ENCODE measurements at places on chromosomes 1 and 21.

DNA sequence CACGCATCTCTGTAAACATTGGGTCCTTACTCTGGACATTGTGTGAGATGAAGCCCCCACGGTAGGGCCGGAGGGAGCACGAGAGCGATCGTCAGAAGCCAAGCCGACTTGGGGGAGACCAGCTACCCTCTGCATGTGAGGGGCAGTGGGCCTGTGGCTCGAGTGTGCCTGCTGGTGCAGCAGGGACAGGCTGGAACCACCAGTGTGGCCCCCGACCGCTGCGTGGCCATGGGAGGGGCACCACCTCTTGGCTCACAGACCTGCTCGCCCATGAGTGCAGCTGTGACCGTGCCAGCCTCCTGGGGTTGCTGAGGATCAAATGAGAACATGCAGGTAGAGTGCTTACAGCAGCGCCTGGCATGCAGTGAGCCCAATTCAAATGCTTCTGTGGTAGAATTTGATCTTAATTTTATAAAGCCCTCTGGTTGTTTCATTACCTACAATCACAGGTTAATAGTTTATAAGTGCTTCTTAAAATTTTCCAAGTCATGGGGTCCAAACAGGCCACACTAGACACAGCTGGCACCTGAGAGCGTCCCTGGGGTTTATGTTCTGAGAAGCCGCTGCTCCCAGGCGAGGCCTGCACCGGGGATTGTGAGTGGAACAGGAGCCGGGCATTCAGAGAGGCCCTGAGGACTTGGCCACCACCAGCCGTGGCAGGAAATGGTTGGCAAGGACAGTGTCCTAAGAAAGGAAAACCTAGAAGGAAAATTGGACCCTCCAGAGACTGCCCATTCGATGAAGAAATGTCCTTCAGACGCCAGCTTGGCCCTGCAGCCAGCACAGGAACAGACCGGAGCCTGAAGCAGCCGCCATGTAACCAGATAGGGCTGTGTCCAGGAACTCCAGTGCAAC is 22.6 kb upstream of the ADARB1 start:
- DNase-seq = peak; percentile 85
- H3K4me1 ChIP-seq = peaks cover 25% of the 10 kb centered on the region
- H3K4me3 ChIP-seq = no peak overlapping the region
- H3K27ac ChIP-seq = peak overlapping the region; percentile 98
- H3K27me3 ChIP-seq = no peaks in the 10 kb centered on the region

GRCh38 chr1:47184090-47184821 is 5.6 kb downstream of the PDZK1IP1 start:
- no peak overlapping the region for H3K4me3 ChIP-seq
- no peak overlapping the region for H3K27ac ChIP-seq
- peaks cover 12% of the 10 kb centered on the region for H3K4me1 ChIP-seq
- no peak for DNase-seq
- no peaks in the 10 kb centered on the region for H3K36me3 ChIP-seq
- H3K27me3 ChIP-seq = no peaks in the 10 kb centered on the region

- H3K4me3 ChIP-seq = no peak overlapping the region
- no peak for DNase-seq
- no peaks in the 10 kb centered on the region for H3K36me3 ChIP-seq
- H3K27me3 ChIP-seq = no peaks in the 10 kb centered on the region
These were observed 20.0 kb downstream of the SERTAD4 start for GRCh38 chr1:210252621-210253051.

- no peaks in the 10 kb centered on the region for H3K36me3 ChIP-seq
- peaks cover 4% of the 10 kb centered on the region for H3K4me1 ChIP-seq
- peak overlapping the region; percentile 60 for H3K4me3 ChIP-seq
- no peak overlapping the region for H3K27ac ChIP-seq
- no peak for DNase-seq
- no peaks in the 10 kb centered on the region for H3K27me3 ChIP-seq
These were observed 2.0 kb downstream of the COL24A1 start for GRCh38 chr1:86154571-86155050.

DNA sequence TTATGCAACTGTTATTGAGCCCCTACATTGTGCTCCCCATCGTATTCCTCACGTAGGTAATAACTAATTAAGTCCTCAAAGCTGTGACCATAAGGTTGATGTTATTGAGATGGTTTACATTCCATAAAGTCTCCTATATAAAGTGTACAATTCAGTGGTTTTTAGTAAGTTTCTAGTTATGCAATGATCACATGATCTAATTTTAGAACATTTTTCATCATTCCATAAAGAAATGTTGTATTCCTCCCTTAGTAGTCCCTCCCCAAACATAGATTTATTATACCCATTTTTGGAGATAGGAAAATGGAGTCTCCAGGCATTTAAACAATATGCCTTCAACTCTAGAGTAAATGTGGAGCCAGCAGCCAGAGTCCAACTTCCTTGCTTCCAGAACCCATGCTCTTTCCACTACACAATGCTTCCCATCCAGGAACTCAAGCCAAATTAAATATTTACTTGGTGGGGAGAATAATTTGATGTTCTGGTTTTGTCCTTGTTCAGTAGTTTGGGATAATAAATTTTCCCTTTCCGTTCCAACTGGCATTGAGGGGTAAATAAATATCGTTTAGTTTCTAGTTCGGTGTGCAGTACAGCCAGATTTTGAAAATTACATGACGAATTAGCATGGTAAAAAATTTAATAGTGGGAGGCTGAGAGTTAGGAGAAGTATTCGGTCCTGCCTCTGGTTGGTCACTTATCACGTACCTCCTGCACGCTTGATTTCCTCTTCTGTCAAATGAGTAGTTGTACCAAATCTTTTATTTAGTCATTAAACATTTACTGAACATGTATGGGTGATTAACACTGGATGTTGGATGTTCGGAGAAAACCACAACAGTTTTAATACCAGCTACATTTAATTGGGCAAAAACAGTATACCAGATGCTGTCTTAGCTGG is 66.3 kb downstream of the CACHD1 start:
- H3K36me3 ChIP-seq = no peaks in the 10 kb centered on the region
- no peak overlapping the region for H3K4me3 ChIP-seq
- no peak overlapping the region for H3K27ac ChIP-seq
- no peaks in the 10 kb centered on the region for H3K27me3 ChIP-seq

- no peaks in the 10 kb centered on the region for H3K36me3 ChIP-seq
- peaks cover 20% of the 10 kb centered on the region for H3K27me3 ChIP-seq
- H3K4me3 ChIP-seq = no peak overlapping the region
- H3K27ac ChIP-seq = no peak overlapping the region
These were observed 129.7 kb upstream of the ZBTB40 start for GRCh38 chr1:22321917-22322316.

GRCh38 chr1:25802915-25803314 is 2.9 kb downstream of the SELENON start:
- H3K27me3 ChIP-seq = no peaks in the 10 kb centered on the region
- no peak for DNase-seq
- H3K36me3 ChIP-seq = peaks cover 3% of the 10 kb centered on the region
- H3K4me1 ChIP-seq = peaks cover 15% of the 10 kb centered on the region
- no peak overlapping the region for H3K4me3 ChIP-seq

DNA sequence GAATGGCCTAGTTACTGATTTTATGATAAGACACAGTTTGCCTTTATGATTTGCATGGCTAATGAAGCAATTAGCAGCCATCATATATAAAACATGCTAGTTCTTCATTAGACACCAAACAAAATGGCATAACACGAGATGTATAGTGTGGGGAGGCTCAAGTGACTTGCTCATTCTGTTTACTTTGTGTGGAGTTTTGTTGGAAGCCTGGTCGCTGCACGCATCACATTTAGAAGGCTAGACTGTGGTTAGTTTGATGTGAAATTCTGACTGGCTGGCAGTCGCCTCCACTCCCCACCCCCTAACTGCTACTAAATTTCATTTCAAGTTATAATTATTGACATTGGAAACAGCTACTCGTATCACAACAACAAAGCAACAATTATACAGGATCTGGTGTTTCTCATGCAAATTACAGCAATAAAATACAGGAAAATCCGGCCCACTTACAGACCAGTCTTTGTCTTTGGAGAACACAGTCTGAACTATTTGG is 356.1 kb downstream of the LMO4 start:
- H3K27me3 ChIP-seq = no peaks in the 10 kb centered on the region
- no peak for DNase-seq
- H3K27ac ChIP-seq = peak overlapping the region; percentile 52
- H3K4me1 ChIP-seq = no peaks in the 10 kb centered on the region

GRCh38 chr1:75954586-75954985 is 22.4 kb upstream of the ASB17 start:
- no peak overlapping the region for H3K4me3 ChIP-seq
- DNase-seq = no peak
- H3K4me1 ChIP-seq = no peaks in the 10 kb centered on the region
- H3K36me3 ChIP-seq = no peaks in the 10 kb centered on the region

DNA sequence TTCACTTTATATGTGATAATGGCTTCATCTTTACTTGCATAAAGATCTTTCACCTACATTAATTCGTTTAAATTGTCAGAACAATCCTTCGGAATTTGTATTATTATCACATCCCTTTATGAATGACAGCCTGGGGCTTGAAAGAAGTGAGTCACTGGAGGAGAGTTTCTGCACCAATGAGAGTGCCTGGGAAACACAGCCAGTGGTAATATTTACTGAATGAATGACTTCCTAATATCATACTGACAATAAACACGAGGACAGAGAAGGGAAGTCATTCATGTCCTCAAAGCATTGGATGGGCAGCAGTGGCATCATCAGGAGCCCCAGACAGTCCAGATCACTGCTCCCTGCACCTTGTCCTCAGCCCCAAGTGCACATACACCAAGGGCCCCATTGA is 40.7 kb upstream of the PDE4B start:
- no peak overlapping the region for H3K27ac ChIP-seq
- H3K36me3 ChIP-seq = no peaks in the 10 kb centered on the region
- no peak for DNase-seq
- no peaks in the 10 kb centered on the region for H3K27me3 ChIP-seq
- H3K4me3 ChIP-seq = no peak overlapping the region

- H3K4me1 ChIP-seq = no peaks in the 10 kb centered on the region
- no peaks in the 10 kb centered on the region for H3K27me3 ChIP-seq
- H3K36me3 ChIP-seq = no peaks in the 10 kb centered on the region
- DNase-seq = no peak
- no peak overlapping the region for H3K27ac ChIP-seq
These were observed 34.9 kb downstream of the WNT9A start for GRCh38 chr1:227912866-227913265.

DNA sequence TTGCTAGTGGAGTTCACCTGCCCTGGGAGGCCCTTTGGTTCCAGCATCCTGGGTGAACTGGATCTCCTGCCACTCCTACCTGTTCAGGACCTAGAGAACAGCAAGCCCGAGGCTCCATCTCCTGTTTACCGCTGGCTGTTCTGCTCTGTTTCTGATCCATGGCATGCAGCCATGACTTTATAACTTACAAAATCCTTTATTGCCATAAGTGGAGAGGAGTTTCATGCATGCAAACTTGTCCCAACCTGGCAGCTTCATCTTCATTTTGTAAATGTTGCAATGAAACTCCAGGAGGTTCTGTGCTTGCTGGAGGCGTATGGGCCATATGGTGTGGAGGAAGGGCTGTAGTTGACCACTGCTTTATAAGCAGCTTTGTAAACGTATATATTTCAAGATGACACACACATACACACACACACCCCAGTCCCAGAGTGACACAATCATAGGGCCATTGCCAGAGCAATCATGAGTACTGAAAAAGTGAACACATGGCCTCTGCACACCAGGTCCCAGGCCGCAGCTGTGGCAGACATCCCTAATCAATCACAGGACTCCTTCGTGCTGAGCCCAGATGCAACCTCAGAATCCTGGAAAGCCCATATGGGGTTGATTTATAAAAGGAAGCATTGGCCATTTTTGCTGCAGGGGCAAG is 69.0 kb downstream of the UBIAD1 start:
- no peaks in the 10 kb centered on the region for H3K4me1 ChIP-seq
- no peak overlapping the region for H3K4me3 ChIP-seq
- H3K27ac ChIP-seq = no peak overlapping the region
- no peak for DNase-seq
- H3K36me3 ChIP-seq = no peaks in the 10 kb centered on the region
- H3K27me3 ChIP-seq = no peaks in the 10 kb centered on the region

DNA sequence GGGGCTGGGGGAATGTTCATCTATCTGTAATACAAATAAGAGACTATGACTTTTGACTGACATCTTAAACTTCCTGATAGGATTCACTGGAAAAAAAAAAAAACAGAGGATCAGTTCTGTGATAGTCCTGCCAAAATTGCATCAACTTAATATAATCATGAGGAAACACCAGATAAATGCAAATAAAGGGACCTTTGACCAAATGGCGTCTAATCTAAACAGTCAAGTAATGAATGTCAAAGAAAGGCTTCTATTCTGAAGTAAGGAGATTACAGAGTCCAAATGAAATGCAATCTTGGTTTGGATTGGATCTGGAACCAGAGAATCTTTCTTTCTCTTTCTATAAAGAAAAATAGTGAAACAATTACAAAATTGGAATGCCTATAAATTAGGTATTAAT is 513.4 kb downstream of the KCNT2 start:
- H3K27me3 ChIP-seq = no peaks in the 10 kb centered on the region
- no peak overlapping the region for H3K4me3 ChIP-seq
- H3K27ac ChIP-seq = no peak overlapping the region
- DNase-seq = no peak
- H3K36me3 ChIP-seq = no peaks in the 10 kb centered on the region

GRCh38 chr21:44332383-44332782 is 6.8 kb downstream of the CFAP410 start:
- no peak for DNase-seq
- peaks cover 4% of the 10 kb centered on the region for H3K36me3 ChIP-seq
- H3K4me1 ChIP-seq = no peaks in the 10 kb centered on the region
- no peak overlapping the region for H3K4me3 ChIP-seq
- no peak overlapping the region for H3K27ac ChIP-seq

GRCh38 chr1:98143403-98143802 is 222.6 kb upstream of the DPYD start:
- no peaks in the 10 kb centered on the region for H3K36me3 ChIP-seq
- no peak overlapping the region for H3K27ac ChIP-seq
- H3K4me3 ChIP-seq = no peak overlapping the region
- no peaks in the 10 kb centered on the region for H3K27me3 ChIP-seq

GRCh38 chr1:31801458-31801857 is 14.4 kb downstream of the SPOCD1 start:
- H3K27me3 ChIP-seq = no peaks in the 10 kb centered on the region
- no peak overlapping the region for H3K27ac ChIP-seq
- H3K4me1 ChIP-seq = peaks cover 5% of the 10 kb centered on the region
- H3K36me3 ChIP-seq = no peaks in the 10 kb centered on the region

Measured in ascending aorta (tissue), 2 donors.